Effector CD4-positive, alpha-beta T cell (primary cell): ENCODE measurements at places on chromosomes 16 and 17.

- no peak for DNase-seq
Measured at GRCh38 chr17:7552621-7553051, 3.8 kb downstream of the TNFSF12 start.

DNA sequence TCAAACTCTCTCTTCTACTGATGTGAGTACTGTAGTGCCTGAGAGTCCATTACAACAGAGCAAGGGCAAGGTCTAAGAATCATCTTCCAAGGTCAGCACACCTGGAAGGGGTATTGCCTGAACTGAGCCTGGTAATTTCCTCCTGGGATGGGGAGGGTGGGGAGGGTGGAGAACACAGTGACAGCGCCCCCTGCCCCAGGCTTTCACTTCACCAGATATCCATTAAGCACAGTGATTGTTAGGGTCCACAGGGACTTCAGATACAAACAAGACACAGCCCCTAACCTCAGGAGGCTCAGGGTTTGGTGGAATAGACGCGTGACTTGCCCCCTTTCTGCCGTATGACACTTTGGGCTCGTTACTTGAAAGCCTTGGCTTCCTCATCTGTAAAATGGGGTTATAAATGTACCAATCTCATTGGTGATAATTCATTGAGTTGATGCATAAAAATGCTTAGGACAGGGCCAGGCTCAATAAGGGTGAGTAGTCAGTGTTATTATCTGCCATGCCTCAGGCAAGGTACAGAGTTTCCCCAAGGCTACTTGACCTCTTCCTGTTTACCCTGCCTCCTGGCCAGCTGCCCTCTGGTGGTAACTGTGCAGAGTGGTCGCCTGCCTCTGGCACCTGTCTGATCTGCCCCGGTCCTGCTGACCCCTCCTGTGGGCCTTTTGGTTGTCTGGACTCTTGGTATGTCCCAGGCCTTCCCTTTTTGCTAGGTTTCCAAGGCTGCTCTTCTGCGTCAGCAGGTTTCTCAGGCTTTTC is 13.1 kb upstream of the BRD7 start:
- no peak for DNase-seq

- DNase-seq, result no peak
Measured at GRCh38 chr16:84281074-84281473, 13.6 kb upstream of the WFDC1 start.

- DNase-seq, result no peak
Measured at GRCh38 chr17:44204441-44204882, 4.8 kb upstream of the ATXN7L3 start.

- DNase-seq, result no peak
Measured at GRCh38 chr16:26995522-26995921, 71.2 kb upstream of the C16orf82 start.

- no peak for DNase-seq
Measured at GRCh38 chr16:74747-75334, 2.4 kb upstream of the RHBDF1 start.

GRCh38 chr16:9399573-9399972 is 308.1 kb downstream of the HAPSTR1 start:
- DNase-seq, result no peak
